CD4-positive, alpha-beta memory T cell (primary cell): ENCODE measurements at places on chromosomes 7 and 10.

- H3K36me3 ChIP-seq = peaks cover 34% of the 10 kb centered on the region
- H3K4me3 ChIP-seq = no peak overlapping the region
- no peak overlapping the region for H3K27ac ChIP-seq
- peaks cover 28% of the 10 kb centered on the region for H3K4me1 ChIP-seq
- DNase-seq = no peak
- H3K27me3 ChIP-seq = no peaks in the 10 kb centered on the region
Observed at GRCh38 chr10:63214571-63214970, 81.4 kb downstream of the NRBF2 start.

GRCh38 chr7:8629504-8629903 lies 196.1 kb downstream of the NXPH1 start:
- H3K4me3 ChIP-seq = no peak overlapping the region
- DNase-seq = no peak
- no peak overlapping the region for H3K27ac ChIP-seq
- no peaks in the 10 kb centered on the region for H3K27me3 ChIP-seq
- H3K36me3 ChIP-seq = no peaks in the 10 kb centered on the region
- no peaks in the 10 kb centered on the region for H3K4me1 ChIP-seq

- DNase-seq = no peak
- no peaks in the 10 kb centered on the region for H3K27me3 ChIP-seq
- no peak overlapping the region for H3K4me3 ChIP-seq
- H3K36me3 ChIP-seq = no peaks in the 10 kb centered on the region
- H3K27ac ChIP-seq = no peak overlapping the region
Observed at GRCh38 chr7:42174391-42174912, 62.6 kb downstream of the GLI3 start.

DNA sequence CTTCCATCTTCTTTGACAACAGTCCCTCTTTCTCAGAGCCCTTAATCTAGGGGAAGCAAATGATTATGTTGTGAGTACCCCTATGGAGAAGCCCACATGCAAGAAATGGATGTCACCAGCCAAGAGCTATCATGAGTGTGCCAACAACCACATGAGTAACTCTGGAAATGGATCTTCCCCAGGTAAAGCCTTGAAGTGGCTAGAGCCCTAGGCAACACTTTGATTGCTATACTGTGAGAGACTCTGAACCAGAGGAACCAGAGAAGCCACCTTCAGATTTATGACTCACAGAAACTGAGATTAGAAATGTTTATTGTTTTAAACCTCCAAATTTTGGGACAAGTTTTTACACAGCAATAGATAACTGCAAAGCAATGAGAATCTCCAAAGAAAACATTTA lies 60.9 kb upstream of the COL1A2 start:
- DNase-seq = no peak
- H3K36me3 ChIP-seq = no peaks in the 10 kb centered on the region
- H3K27me3 ChIP-seq = no peaks in the 10 kb centered on the region
- H3K27ac ChIP-seq = no peak overlapping the region

GRCh38 chr7:41501006-41501405 lies 201.9 kb downstream of the INHBA start:
- no peak overlapping the region for H3K4me3 ChIP-seq
- H3K27ac ChIP-seq = no peak overlapping the region
- no peaks in the 10 kb centered on the region for H3K4me1 ChIP-seq
- H3K27me3 ChIP-seq = no peaks in the 10 kb centered on the region
- DNase-seq = no peak

GRCh38 chr7:815284-816216 lies 16.7 kb upstream of the SUN1 start:
- DNase-seq = peak; percentile 54
- no peaks in the 10 kb centered on the region for H3K27me3 ChIP-seq
- peak overlapping the region; percentile 17 for H3K4me3 ChIP-seq
- no peaks in the 10 kb centered on the region for H3K36me3 ChIP-seq

DNA sequence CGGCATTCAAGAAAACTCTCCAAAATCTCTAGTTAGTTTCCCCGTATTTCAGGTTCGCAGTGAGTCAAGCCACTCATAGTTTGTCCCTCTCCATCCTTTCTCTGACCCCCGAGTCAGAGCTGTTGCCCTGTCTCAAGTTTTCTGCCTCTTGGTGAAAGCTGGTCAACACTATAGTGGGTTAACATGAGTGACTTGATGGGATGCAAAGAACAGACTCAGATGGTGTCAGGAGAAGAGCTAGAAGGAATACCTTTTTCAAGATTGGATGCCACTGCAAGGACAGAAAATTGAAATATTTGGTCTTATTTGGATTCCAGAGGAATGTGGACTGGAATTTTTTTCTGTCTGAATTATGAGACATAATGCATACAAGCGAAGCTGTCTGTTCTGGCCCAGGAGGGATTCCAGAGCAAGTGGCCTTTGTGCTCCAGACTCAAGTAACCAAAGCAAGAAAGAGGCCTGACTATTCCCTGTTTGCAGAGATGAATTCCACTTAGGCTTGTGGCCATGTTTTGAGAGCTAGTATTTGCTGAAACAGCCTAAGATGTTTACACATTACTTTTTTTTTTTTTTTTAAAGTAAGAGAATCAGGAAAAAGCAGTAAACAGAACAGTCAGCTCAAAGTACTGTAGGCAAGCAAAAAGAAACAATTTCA lies 67.4 kb downstream of the VWC2 start:
- DNase-seq = no peak
- no peaks in the 10 kb centered on the region for H3K36me3 ChIP-seq
- no peaks in the 10 kb centered on the region for H3K4me1 ChIP-seq
- H3K27me3 ChIP-seq = no peaks in the 10 kb centered on the region

- no peak for DNase-seq
- H3K4me3 ChIP-seq = no peak overlapping the region
- no peaks in the 10 kb centered on the region for H3K27me3 ChIP-seq
- peaks cover 50% of the 10 kb centered on the region for H3K4me1 ChIP-seq
- no peaks in the 10 kb centered on the region for H3K36me3 ChIP-seq
Observed at GRCh38 chr10:88832376-88832775, 19.3 kb downstream of the ANKRD22 start.

- DNase-seq = no peak
- no peaks in the 10 kb centered on the region for H3K36me3 ChIP-seq
- H3K4me1 ChIP-seq = no peaks in the 10 kb centered on the region
- no peak overlapping the region for H3K4me3 ChIP-seq
- no peaks in the 10 kb centered on the region for H3K27me3 ChIP-seq
- H3K27ac ChIP-seq = no peak overlapping the region
Observed at GRCh38 chr7:151715666-151716315, 161.1 kb downstream of the PRKAG2 start.
